ENCODE measurements at places on chromosomes 2 and 18.

GRCh38 chr2:209145941-209146681 lies 277.7 kb upstream of the MAP2 start:
- no peak for DNase-seq

- no peak for DNase-seq
Observed at GRCh38 chr2:192411755-192412154, 217.0 kb upstream of the TMEFF2 start.

DNA sequence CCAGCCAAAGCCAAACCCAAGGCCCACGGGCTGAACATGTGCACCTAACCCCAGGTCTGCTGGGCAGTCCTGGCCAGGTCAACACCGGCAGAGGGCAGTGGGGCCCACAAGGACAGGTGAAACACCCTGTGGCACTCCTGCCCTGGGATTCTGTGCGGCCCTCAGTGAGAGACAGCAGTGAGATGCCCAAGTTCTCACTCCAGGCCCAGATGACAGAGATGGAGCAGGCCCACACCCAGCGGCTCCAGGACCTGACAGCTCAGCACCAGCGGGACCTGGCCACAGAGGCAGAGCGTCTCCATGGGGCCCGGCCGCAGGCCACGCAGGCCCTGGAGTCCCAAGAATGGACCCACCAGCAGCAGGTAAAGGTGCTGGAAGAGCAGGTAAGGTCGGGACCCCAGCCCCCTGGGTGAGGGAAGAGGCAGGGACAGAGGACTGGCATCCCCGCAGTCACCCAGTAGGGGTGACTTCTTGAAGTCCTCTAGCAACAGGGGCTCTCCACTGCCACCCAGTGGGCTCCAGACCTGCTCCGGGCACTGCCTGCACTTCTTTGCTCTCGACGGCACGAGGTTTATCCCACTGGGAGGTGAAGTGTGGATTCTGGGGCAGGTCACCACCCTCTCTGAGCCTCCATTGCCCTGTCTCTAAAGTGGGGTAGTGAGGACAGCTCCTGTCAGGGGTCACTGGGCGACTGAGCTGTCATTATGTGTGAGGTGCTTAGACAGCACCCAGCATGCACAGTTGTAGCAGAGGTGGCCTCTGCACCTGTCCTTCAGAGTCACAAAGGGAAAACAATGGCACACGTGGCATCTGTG lies 8.8 kb upstream of the SNED1 start:
- no peak for DNase-seq

DNA sequence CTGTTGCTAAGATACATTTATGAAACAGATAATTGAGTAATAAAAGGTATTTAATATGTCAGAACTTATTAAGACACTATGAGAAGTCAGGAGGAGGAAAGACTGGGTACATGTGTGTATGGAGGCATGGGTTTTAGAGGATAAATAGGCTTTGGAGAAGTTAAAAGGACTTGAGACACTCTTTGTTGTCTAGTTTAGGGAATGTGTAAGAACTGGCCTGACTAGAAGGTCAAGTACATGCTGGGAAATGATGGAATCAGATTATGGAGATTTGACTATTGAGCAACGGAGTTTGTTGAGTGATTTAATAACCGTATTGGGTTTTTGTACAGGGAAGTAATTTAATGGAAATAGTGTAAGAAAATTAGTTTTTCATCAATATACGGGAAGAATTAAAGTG lies 28.2 kb upstream of the SPDYA start:
- no peak for DNase-seq

GRCh38 chr2:144703852-144704708 lies 184.2 kb upstream of the ZEB2 start:
- DNase-seq, result no peak

GRCh38 chr2:6452702-6453481 lies 412.8 kb downstream of the CMPK2 start:
- peak; percentile 9 for DNase-seq

DNA sequence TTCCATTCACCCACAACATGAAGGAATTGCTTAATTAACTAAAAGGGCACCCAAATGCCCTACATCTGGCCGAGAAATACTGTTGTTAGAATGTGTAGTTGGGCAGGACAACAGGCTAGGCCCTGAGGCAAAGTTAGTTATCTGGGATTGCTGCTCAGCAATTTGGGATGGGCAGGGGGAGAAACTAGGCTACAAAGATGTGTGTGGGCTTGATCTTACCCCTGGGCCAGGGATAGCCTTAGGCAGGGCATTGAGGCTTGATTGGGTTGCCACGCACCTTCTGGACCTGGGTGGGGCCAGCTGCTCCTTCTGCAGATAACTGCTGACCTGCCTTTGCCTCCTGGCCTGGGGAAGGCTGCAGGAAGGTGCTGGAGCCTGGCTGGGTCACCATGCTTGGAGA lies 9.4 kb downstream of the IL18RAP start:
- DNase-seq, result no peak

DNA sequence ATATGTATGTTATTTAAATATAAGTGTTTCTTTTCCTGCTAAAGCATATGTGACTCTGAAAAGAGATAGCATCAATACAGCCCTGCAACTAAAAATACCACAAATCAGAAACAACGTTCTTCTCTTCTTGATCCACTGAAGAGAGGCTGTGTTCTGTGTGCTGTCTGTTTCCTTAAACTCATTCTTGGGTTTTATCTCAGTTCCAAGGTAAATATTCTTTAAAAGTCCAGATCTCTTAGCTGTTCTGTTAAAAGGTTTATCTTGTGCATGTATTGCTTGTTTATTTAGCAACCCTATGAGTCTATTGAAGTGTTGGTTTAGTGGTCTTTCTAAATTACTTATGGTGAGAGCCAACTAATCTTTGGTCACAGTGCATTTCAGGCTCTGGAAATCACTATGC lies 173.3 kb upstream of the NT5C1B start:
- DNase-seq, result no peak

GRCh38 chr18:5040476-5040875 lies 156.6 kb downstream of the AKAIN1 start:
- DNase-seq, result no peak

GRCh38 chr18:23227726-23228070 lies 92.4 kb downstream of the CABLES1 start:
- DNase-seq, result peak; percentile 90

DNA sequence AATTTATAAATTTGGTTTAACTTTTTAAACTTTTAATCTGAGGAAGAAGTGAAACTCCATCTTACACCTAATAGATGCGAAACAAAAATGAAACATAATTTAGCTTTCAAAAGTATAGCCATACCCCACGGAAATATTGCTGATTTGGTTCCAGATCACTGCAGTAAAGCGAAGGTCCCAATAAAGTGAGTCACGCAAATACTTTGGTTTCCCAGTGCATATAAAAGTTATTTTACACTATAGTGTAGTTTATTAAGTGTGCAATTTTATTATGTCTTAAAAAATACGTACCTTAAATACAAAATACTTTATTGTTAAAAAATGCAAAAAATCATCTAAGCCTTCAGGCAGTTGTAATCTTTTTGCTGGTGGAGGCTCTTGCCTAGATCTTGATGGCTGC lies 55.1 kb downstream of the TWSG1 start:
- no peak for DNase-seq

GRCh38 chr2:68185541-68186164 lies 28.0 kb downstream of the PNO1 start:
- DNase-seq, result peak; percentile 56

- DNase-seq, result no peak
Observed at GRCh38 chr2:70574618-70575017, 21.0 kb upstream of the TGFA start.

GRCh38 chr2:162795312-162795711 lies 43.3 kb downstream of the KCNH7 start:
- DNase-seq, result no peak

GRCh38 chr2:150617351-150617978 lies 130.0 kb upstream of the RND3 start:
- no peak for DNase-seq

DNA sequence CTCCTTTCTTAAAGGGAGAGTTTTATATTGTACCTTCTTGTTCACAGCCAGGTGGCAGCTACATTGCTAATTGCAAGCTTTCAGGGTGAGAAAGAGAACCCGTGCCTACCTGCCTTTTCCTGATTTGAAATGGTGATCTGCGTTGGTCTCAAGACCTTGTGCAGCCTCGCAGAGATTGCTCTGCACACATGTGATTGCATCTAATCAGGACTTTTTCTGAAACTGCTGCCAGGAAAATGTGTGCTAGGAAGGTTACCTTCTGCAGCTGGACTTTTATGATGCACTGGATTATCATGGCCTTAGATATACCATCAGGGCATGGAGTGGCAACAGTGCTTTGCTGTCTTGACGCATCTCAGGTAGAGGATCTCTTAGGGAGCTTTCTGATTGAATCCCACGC lies 45.1 kb downstream of the AGAP1 start:
- peak; percentile 27 for DNase-seq

- DNase-seq, result no peak
Observed at GRCh38 chr18:43620936-43621335, 343.6 kb upstream of the SYT4 start.

DNA sequence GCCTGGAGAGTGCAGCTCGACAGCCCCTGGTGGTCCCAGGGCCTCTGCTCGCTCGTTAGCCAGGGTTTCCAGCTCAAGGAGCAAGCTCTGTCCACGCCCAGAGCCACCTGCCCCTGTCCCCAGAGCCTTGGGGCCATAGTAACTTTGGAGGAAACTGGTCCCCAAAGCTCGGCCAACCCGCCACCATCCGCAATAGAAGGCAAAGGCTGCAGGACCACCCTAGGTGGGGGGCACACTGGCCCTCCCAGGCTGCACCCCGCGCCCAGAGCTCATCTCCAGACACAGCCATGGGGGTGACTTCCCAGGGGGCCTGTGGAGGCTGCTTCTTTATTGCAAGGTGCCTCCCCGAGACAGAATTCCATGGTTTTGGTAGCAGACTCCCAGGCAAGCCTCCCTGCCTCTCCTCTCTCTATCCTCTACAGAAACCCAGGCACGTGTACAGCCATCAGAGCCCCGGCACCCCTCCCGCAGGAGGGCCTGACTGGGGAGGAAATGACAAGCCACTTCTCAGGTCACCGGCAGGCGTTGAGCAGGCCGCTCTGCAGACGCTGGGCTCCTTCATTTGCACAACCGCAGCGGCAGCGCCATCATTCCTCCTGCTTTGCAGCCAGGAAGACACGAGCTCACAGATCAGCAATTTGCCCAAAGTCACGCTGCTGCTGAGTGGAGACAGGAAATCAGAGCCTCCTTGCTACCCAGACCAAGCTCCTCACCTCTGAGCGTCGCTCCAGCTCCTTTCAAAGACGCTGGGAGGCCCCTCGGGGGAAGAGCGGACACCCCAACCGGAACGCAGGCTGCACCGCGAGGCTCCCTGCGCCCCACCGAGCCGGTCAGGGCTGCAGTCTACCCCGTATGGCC lies 80.2 kb downstream of the NDUFA10 start:
- DNase-seq, result no peak

GRCh38 chr2:88077080-88077479 lies 9.5 kb downstream of the SMYD1 start:
- DNase-seq, result peak; percentile 75

- no peak for DNase-seq
Observed at GRCh38 chr2:71784734-71785511, 331.6 kb downstream of the DYSF start.

DNA sequence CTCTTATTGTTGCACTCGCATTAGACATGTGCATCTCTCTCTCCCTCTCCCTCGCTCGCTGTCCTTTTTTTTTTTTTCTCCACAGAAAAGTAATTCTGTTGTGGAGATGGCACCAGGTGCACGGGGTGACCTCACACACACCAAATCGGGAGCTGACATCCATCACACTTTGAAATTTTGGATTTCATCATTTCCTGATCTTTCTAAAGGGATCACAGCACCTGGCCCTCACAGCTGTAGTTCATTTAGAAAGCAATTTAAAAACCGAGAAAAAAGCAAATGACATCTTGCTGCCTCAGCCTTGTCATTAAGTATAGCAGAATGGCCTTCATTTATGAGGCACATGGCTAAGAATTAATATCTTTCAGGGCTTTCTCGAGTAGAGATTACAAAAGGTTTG lies 717.2 kb downstream of the RNF144A start:
- peak; percentile 79 for DNase-seq

- no peak for DNase-seq
Observed at GRCh38 chr2:79210274-79210917, 50.8 kb upstream of the REG3A start.

- DNase-seq, result no peak
Observed at GRCh38 chr2:143217512-143218115, 88.4 kb downstream of the ARHGAP15 start.

- no peak for DNase-seq
Observed at GRCh38 chr2:113370478-113371091, 66.9 kb upstream of the ZNG1B start.

DNA sequence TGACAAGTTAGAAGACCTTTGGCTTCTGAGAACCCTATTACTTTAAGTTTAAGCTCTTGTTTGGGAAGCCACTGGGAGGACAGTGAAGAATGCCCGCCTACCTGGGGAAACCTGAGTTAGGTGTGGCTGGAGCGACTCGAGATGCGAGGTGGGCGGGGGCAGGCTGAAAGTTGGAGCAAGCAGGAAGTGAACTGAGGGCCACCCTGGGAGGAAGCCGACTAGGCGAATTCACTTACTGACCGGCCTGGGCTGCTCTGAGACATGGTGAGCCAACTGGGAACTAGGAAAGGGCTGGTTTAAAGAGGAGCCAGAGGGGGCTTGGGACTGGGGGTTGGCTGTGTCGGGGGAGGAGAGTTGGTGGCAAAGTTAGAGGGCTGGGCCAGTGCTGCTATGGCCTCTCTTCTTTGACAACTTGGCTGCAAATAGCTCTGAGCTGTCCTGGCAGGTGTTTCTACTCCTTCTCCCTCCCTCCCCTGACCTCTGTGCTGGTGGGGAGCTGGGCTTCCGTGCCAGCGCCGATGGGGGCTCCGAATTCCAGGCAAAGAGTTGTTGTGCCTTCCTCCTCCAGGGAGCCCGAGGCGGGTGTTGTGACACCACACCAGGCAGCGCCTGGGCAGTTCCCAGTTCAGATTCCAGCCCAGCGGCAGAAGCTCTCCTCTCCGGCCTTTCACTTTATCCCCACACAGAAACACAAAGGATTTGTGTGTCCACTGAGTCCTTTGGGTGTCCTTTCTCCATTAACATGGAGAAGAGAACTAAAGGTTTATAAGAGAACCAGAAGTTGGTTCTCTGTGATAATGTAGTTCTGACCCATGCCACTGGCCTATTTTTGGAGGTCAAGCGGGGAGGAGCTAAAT lies at the start of gene VAMP8:
TSS of gene VAMP8 (plus strand) at position 201 of the 857 bp plus-strand sequence. CDS start at position 262, 61 bp downstream.
- DNase-seq, result no peak

- DNase-seq, result no peak
Observed at GRCh38 chr2:107648781-107649404, 177.8 kb upstream of the RGPD4 start.

- DNase-seq, result no peak
Observed at GRCh38 chr2:183179156-183179555, 54.9 kb downstream of the NUP35 start.

DNA sequence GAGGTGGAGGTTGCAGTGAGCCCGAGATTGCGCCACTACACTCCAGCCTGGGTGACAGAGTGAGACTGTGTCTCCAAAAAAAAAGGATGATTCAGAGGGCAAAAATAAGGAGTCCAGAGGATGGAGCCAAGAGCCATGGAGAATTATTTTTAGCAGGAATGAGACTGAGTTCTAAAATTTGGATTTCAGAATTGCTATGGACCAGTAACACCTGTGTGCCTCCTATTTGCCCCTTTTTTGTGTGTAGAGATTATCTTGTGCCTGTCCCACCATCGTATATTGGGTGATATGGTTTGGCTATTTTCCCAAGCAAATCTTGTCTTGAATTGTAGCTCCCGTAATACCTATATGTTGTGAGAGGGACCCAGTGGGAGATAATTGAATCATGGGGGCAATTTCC lies 16.4 kb upstream of the RGPD8 start:
- no peak for DNase-seq

- DNase-seq, result no peak
Observed at GRCh38 chr18:69658103-69658502, 257.4 kb downstream of the DOK6 start.

All from NCI-H524 (cell line).